ENCODE measurements at places on chromosomes 12 and 14. TPM values are rescaled to one million over a fixed set of nuclear protein-coding genes. Genes with fewer than 3 reads are reported as not detected.

DNA sequence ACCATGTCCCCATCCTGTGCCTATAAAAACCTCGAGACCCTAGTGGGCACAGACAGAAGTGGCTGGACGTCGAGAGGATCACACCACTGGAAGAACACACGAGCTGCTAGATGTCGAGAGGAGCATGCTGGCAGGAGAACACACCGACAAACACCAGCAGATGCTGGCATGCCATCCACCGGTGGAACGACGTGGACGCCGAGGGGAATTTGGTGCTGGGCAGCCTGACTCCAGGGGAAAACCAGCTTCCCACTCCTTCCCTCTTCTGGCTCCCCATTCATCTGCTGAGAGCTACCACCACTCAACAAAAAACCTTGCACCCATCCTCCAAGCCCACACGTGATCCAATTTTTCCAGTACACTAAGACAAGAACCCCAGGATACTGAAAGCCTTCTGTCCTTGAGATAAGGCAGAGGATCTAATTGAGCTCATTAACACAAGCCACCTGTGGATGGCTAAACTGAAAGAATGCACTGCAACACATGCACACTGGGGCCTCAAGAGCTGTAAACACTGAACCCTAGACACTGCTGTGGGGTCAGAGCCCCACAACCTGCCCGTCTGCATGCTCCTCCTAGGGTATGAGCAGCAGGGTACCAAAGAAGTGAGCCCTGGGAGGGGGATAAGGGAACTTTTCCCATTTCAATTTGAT lies 9.5 kb downstream of the RNASE6 start:
- DNase-seq: no peak
- H3K27me3 ChIP-seq: no peaks in the 10 kb centered on the region
- no peak overlapping the region for H3K27ac ChIP-seq
- H3K4me3 ChIP-seq: no peak overlapping the region
- peaks cover 6% of the 10 kb centered on the region for H3K4me1 ChIP-seq
- no peaks in the 10 kb centered on the region for H3K36me3 ChIP-seq

DNA sequence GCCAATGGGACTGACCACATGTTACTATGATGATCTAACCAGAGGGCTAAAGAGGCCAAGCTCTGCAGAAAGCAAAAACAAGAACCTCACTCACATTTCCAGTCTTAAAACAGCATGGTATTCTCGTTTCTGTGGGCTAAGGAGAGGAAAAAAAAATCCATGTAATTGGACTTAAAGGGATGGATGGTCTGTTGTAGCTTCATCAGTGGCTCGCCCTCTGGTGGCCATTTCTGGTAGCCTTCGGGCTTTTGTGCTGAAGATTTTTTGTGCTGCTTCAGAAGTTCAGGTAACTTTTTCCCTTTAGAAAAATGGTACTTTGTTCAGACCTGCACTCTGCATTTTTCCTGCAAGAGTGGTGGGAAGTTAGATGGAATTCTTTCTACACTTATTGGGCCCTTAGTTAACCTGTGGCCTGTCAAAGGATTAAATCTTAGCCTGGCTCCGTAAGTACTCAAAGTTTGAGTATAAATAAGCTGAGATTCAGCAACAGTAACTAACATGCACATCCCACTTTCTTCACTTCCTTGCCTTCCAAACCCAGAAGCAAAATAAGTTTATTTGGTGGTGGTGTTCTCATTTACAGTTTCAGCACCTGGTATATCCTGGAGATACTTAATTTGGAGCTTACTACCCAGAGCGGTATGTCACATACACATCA lies 22.3 kb downstream of the DCAF4 start:
- no peaks in the 10 kb centered on the region for H3K36me3 ChIP-seq
- no peaks in the 10 kb centered on the region for H3K27me3 ChIP-seq
- no peak overlapping the region for H3K4me3 ChIP-seq
- H3K27ac ChIP-seq: peak overlapping the region; percentile 23
- peaks cover 16% of the 10 kb centered on the region for H3K4me1 ChIP-seq

- no peaks in the 10 kb centered on the region for H3K27me3 ChIP-seq
- no peak for DNase-seq
- H3K4me1 ChIP-seq: no peaks in the 10 kb centered on the region
- no peak overlapping the region for H3K4me3 ChIP-seq
- no peaks in the 10 kb centered on the region for H3K36me3 ChIP-seq
Measured at GRCh38 chr14:54109521-54110120, 153.0 kb upstream of the BMP4 start.

DNA sequence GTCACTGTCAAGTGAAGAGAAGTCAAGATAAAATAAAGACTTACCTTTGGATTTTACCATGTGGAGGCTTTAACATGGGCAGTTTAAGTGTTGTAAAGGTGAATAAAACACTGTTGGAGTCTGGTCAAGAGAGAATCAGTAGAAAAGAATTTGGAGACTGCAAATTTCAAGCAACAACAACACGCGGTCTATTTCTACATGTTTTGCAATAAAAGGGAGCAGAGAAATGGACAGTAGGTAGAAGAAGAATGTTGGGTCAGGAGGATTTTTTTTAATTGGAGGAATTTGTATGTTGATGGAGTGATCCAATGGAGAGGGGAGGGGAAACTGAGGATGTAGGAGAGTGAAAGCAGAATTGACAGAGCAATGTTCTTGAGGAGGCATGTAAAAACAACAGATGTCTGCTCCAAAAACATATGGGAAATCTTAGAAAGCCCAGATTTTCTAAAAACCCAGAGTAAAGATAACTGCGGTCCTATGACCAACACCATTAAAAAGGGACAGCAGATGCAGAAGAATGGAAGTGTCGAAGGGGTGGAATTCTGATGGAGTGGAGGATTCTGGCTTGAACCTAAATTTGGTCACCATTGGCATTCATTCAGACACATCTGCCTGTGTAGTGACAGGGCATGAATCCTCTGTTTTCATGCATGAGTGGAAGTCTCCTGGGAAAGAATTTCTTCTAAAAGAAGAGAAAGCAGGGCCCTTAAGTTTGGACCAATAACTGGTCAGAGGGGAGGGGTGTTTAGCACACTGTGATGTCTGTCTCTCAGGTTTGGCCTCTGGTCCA lies 68.0 kb upstream of the OSBPL8 start:
- H3K4me3 ChIP-seq: no peak overlapping the region
- H3K27ac ChIP-seq: no peak overlapping the region
- H3K36me3 ChIP-seq: no peaks in the 10 kb centered on the region
- no peaks in the 10 kb centered on the region for H3K27me3 ChIP-seq

DNA sequence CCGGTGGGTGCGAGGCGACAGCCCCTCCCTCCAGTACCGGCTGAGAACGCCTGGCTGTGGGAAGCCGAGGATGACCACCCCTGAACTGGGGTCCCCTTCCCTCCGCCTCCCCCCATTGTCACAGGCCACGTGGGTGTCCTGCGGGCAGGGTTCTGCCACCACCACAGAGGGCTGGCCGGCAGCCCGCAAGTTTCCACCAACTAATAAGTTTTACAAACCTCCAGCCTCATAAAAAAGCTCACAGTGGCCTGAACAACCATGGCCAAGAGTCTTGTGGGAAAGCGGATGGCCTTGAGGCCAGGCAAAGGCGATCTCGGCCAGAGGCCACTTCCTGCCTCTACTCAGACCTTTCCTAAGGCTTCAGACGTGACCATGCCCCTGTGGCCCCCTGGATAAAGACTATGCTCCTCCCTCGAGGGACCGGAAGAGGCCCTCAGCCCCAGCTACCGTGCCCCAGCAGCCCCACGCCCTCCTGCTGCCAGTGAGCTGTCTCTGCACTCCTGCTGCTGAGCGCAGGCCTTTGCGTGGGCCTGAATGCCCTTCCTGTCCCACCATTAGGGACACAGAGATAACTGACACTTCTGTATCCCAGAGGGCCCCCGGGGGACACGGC lies 46.1 kb upstream of the DLK1 start:
- no peaks in the 10 kb centered on the region for H3K36me3 ChIP-seq
- no peak for DNase-seq
- no peak overlapping the region for H3K27ac ChIP-seq
- no peaks in the 10 kb centered on the region for H3K27me3 ChIP-seq

DNA sequence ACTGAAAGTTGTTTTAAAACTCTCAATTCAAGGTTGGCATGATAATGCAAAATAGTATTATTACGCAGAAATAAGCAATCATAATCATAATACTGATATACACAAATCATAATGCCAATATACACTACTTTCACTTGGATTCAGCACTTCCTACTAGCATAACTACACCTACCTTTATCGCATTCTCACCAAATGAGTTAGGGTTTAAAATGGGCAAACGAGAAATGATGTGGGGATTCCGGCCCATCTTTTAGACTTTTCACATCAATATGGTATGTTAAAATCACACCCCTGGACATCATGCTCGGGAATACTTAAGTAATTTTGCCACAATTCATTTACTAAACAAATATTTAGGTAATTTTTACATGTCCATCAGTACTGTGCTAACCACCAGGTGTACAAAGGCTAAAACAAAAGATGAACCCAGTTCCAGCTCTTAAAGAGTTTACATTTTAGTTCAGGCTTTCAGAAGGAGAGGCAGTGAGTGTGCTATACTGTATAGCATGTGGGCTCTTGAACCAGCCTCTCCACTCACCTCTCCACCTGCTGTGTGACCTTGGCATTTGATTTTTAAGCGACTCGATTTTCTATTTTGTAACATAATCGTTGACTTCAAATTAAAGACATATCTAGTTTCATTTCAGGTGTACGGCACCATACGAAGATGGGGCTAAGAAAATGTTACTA lies 1.1 kb upstream of the USP15 start:
- no peak for DNase-seq
- no peaks in the 10 kb centered on the region for H3K27me3 ChIP-seq
- H3K4me3 ChIP-seq: peak overlapping the region; percentile 100
- H3K27ac ChIP-seq: peak overlapping the region; percentile 98

GRCh38 chr12:118025168-118025567 lies 8.7 kb downstream of the RFC5 start:
- H3K4me1 ChIP-seq: peaks cover 4% of the 10 kb centered on the region
- peaks cover 16% of the 10 kb centered on the region for H3K36me3 ChIP-seq
- no peak overlapping the region for H3K27ac ChIP-seq
- DNase-seq: no peak
- H3K27me3 ChIP-seq: no peaks in the 10 kb centered on the region

GRCh38 chr12:70598467-70599193 lies 38.6 kb downstream of the PTPRB start:
- no peaks in the 10 kb centered on the region for H3K4me1 ChIP-seq
- no peak for DNase-seq
- H3K27ac ChIP-seq: no peak overlapping the region

DNA sequence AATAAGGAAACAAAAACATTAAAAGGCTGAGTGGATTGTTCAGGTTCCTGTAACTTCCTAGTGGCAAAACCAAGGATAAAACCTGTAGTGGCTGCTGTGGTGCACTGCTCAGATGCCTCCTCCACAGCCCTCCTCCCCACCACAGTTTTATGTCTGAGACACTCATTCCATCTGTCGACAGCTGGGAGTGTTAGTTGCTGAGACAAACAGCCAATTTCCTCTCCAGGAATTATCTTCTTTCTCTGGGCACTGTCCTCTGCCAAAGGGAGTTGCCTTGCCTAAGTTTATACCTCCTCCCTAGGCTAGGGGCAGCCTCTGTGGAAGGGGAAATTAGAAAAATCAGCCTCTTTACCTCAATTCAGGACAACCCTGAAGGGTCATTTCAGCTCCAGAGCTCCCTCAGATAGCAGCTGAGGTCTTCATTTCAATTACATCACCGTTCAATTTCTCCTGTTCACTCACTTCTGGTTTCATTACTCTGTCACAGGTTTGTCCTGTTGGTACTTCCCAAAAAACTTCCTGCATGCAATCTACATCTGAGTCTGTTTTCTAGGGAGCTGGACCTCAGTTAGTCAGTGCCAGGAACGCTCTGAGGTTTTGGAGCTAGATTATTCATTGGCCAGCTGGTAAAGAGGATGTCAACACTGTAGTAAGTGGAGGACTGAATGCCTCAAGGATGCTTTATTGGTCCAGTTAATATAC lies 74.9 kb upstream of the ATP2B1 start:
- peaks cover 12% of the 10 kb centered on the region for H3K36me3 ChIP-seq
- no peaks in the 10 kb centered on the region for H3K4me1 ChIP-seq
- no peak for DNase-seq
- H3K4me3 ChIP-seq: no peak overlapping the region

GRCh38 chr12:496736-497135 lies 37.0 kb downstream of the B4GALNT3 start:
- peaks cover 6% of the 10 kb centered on the region for H3K4me1 ChIP-seq
- no peak overlapping the region for H3K27ac ChIP-seq
- no peak overlapping the region for H3K4me3 ChIP-seq

DNA sequence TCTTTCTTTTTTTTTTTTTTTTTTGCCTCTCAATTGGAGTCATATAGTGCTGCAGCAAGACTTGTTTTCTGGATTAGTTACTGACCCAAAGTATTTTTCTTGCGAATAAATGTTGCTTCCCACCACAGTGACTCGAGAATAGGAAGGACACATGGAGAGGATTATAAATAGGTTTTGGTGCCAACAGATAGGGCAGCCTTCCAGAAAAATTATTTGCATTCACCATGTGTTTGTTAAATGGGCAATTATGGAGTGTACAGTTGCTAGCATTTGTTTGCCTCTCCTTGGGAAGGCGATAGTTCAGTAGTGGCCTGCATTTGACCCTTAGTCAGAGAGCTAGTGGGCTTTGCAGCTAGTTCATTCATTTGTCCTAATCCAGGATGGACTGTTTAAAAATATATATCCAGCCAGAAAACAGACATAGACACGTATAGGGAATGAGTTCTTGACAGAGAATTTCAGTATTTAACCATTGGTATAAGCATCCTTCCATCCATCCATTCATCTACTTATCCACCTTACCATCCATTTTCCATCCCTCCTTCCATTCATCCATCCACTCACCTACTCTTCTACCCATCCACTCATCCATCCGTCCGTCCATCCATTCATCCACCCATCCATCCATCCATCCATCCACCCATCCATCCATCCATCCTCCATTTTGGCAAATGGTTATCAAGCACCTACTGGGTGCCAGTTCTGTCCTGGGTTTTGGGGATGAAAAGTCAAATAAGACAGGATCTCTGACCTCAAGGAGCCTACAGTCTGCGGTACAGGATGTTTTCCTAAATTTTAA lies 67.5 kb downstream of the CHST11 start:
- H3K4me1 ChIP-seq: peaks cover 90% of the 10 kb centered on the region
- no peak for DNase-seq
- peak overlapping the region; percentile 60 for H3K27ac ChIP-seq
- H3K36me3 ChIP-seq: peaks cover 11% of the 10 kb centered on the region

Gene DICER1
- total RNA-seq: 115 TPM

Gene MUCL1
- total RNA-seq: 5.9 TPM

Gene ANO2
- total RNA-seq: not detected

Gene AKAP6
- not detected for total RNA-seq

Gene ISCA2
- total RNA-seq: 20.6 TPM

All from natural killer cell treated with Interleukin-12 subunit alpha and Interleukin-12 subunit beta and Interleukin-15 and Interleukin-18, amount 100 ng/mL, for 72 hours (primary cell).